GM03348 (cell line): ENCODE measurements at places on chromosomes 3 and 15.

DNA sequence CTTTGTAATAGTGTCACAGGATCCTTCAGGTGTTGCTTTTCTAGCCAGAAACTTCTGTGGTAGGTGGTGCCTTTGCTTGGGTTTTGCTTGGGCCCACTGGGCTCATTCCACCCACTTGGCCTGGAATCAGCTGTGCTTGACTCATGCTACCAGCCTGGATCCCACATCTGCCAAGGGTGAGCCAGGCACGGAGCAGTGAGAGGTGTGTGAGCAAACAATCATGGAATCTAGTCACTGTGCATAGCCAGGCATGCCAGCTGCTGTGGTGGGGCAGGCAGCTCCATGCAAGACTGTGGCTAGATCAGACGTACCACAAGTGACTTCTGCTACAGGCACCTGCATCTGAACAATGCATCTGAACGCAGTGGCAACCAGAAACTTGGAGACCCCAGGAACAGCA, 275.9 kb downstream of the UBE2E2 start:
- no peak for DNase-seq

DNA sequence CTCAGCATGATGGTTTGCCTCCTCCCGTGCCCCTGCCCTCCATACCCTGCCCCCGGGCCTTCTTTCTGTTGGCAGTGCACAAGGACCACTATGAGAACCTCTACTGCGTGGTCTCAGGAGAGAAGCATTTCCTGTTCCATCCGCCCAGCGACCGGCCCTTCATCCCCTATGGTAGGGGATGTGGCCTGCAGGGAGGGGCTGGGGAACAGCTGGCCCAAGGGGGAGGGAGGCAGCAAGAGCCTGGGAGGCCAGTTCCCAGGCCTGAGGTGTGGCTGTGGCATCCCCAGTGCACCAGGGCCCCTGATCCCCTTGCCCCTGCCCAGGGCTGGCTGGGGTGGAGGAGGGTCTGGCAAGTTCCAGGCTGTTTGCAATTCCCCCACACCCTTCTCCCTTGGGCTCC, 2.6 kb upstream of the PLA2G4B start:
- DNase-seq, result no peak

- DNase-seq, result no peak
These were observed 6.8 kb upstream of the SENP7 start for GRCh38 chr3:101519685-101520365.

- peak; percentile 93 for DNase-seq
These were observed at the start of gene OXTR for GRCh38 chr3:8769088-8769822. TSS of gene OXTR (minus strand) at chr3:8769613. CDS start at chr3:8768187, 1,426 bp downstream.

- DNase-seq, result no peak
These were observed 93.3 kb downstream of the SV2B start for GRCh38 chr15:91193378-91193720.

DNA sequence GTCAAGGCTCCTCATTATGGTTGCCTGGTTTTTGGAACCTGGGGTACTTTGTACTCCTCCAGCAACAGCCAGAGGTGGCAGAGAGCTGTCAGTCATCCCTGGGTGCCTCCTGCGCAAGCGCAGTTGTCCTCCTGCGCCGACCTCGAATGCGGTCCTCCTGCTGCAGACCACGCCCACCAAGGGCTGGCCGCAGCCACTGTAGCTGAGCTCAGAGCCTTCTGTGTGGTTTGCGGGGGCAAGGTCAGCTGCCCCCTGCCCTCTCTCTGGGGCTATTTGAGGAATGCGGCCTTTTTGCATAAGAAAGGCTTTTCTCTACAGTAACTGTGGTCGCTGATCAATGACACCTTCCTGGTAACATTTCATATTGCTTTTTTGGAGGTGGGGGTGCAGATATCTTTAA, 131.3 kb upstream of the SNRPN start:
- no peak for DNase-seq

GRCh38 chr15:68271854-68272471, 5.6 kb upstream of the FEM1B start:
- DNase-seq, result peak; percentile 70

DNA sequence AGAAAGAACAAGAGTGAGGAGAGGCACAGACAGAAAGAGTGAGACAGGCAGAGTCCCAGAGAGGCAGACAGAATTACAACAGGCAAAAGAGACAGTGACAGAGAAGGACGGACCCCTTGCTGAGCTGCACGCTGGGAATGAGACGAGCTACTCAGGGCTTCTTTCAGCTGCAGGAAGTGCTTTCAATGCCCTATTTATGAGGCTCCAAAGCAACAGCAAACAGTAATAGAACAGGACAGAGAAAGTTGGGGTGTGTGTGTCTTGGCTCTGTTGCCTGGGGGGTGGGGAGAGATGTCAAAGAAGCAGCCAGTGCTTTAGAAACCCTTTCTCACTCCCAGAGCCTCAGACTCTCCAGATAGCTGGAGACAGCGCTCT, 502 bp upstream of the TIMP4 start:
- no peak for DNase-seq

DNA sequence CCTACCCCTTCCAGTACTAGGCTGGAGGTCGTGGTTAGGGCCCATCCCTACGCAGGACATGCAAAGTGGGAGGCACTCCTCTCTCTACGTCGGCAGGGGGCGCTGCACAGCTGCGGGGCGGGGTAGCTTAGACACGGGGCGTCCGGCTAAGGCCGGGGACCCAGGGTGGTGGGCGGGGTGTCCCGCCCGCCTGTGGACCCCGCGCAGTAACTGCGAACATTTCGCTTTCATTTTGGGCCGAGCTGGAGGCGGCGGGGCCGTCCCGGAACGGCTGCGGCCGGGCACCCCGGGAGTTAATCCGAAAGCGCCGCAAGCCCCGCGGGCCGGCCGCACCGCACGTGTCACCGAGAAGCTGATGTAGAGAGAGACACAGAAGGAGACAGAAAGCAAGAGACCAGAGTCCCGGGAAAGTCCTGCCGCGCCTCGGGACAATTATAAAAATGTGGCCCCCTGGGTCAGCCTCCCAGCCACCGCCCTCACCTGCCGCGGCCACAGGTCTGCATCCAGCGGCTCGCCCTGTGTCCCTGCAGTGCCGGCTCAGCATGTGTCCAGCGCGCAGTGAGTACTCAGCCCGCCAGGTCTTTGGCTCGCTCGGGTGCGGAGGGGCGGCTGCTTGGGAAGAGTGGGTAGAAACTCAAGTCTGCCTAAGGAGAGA, at the start of gene IL12A:
Gene IL12A (plus strand): TSS at position 219 of the 655 bp plus-strand sequence.
- peak; percentile 92 for DNase-seq

DNA sequence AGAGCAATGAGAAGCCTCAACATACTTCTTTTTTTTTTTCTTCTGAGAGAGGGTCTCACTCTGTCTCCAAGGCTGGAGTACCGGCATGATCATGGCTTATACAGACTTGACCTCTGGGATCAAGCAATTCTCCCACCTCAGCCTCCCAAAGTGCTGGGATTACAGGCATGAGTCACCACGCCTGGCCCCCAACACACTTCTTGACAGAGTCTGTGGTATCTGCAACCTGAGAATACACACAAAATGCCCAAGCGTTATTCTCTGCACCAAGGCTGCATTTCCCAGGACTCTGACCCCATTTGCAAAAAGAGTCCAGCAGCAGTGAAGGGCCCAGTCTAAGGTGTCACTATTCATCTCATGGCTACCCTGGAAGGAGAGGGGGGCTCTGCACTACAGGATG, 42.7 kb upstream of the BLM start:
- no peak for DNase-seq

- DNase-seq, result no peak
These were observed 876.6 kb downstream of the TUSC7 start for GRCh38 chr3:117586161-117586560.

DNA sequence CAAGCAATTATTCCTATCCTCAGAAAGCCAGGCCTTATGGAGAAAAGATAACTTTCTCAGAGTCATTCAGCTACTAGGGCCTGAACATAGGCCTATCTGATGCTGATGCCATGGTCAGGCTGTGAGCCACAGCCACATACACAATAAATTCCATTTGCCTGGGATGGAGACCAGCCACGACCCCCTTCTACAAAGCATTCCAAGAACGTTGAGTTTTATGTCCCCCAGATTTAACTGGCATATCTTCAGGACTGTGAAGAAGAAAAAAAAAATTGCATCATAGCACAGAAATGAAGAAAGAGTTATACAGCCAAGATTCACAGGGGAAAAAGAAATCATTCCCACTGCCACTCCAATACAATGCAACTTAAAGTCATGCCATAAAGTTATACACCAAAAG, 100.0 kb downstream of the THBS1 start:
- DNase-seq, result peak; percentile 71

- no peak for DNase-seq
These were observed 34.5 kb upstream of the SKOR1 start for GRCh38 chr15:67790610-67791319.

DNA sequence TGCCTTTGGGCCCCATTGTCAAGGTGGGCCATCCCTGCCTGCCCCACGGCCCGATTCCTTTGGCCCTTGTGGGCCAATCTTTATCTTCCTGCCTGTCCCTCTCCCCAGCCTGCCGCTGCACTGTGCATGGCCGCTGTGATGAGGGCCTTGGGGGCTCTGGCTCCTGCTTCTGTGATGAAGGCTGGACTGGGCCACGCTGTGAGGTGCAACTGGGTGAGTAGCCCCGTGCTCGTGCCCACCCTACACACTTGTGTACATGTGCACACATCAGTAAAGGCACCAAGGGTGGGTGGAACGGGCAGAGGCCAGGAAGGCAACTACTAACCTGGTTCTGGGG, 12.2 kb downstream of the NT5DC2 start:
- no peak for DNase-seq

GRCh38 chr3:83601704-83602103, 1357.1 kb upstream of the CADM2 start:
- DNase-seq, result no peak

- DNase-seq, result no peak
These were observed 51.5 kb upstream of the CCDC174 start for GRCh38 chr3:14600075-14600474.

DNA sequence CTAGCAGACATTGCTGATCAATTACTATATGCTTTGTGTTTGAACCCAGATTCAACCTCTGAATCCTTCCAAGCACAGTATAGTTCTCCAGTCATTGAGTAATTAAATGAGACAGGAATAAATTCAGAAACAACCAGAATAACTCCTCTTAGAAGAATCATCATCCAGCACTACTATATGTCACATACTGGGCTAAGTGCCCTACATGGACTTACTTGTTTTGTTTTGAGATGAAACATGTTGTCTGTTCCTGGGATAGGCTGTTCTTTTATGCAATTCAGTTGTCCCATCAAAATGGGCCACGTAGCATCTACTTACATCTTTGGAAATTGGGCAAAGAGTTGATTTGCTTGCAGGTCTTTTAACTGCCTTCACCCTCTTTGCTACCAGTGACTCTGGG, 365.5 kb upstream of the SUCLG2 start:
- DNase-seq, result no peak

- DNase-seq, result no peak
These were observed 282.1 kb downstream of the VGLL3 start for GRCh38 chr3:86708893-86709292.

DNA sequence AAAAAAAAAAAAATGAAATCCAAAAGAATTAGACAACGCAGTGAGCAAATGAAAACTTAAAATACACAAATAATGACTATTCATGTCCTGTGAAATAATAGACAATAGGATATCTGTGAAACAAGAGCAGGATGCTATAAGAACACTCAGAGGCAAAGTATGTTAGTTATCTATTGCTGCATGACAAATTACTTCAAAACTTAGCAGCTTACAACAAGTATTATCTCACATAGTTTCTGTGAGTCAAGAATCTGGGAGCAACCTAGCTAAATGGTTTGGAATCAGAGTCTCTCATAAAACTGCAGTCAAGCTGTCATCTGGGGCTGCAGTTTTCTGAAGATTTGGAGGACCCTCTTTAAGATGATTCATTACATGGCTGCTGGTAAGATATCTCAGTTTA, 36.5 kb upstream of the ZMAT3 start:
- DNase-seq, result peak; percentile 56

DNA sequence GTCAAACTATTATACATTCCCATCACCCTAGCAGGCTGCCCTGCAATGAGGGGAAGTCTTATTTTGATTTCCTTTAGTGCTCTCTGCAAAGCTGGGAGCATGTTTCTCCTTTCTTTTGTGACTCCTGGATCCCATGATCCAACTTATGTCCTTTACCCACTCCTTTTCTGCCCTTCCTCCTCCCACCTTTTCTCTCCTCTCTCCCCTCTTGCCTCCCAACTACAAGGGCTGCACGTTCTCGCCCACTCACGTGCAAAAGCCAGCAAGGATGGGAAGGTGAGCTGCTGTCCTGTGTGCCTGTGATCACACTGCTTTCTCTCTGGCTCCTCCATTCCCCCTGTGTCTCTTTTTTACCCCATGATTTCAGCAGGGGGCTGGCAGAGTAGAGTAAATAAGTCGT, 6.1 kb downstream of the VIPR1 start:
- DNase-seq, result no peak

- no peak for DNase-seq
These were observed 92.0 kb upstream of the TSEN2 start for GRCh38 chr3:12392101-12392878.

DNA sequence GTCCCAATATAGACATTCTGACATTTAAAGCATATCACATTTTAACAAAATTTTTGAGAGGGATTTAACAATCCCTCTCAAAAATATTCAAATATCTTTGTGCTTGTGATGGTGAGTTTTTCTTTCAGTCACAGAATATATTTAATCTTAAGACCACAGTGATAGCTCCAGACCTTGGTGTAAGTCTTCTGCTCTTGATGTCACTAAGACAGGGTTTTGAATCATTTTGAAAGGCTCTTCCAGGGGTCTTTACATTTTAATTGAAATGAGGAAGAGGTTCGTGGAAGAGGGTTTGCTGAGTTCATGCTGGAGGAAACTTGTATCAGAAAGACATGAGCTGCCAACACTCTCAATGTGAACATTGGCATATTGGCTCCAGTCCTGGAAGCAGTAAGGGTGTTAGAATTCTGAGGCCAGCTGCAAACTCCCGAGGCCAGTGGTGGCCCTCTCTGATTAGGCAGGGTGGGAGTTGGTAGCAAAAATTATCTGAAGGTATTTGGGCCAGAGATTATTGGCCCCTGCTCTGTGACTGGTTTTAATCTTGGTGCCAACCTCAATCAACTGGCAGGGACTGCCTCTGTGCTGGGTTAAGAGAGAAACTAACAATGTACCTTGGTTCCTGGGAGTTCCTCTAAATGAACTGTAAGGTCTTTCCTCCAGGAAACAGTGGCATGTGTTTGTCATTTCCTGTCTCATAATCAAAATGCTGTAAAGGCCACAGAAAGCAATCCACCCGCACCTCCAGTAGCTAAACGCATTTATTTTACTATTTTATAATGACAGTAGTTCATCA, 5.3 kb downstream of the POU1F1 start:
- no peak for DNase-seq

GRCh38 chr15:68418611-68419161, 13.3 kb downstream of the ITGA11 start:
- no peak for DNase-seq

- no peak for DNase-seq
These were observed 279.7 kb upstream of the GOLGA6L4 start for GRCh38 chr15:83955806-83956265.

DNA sequence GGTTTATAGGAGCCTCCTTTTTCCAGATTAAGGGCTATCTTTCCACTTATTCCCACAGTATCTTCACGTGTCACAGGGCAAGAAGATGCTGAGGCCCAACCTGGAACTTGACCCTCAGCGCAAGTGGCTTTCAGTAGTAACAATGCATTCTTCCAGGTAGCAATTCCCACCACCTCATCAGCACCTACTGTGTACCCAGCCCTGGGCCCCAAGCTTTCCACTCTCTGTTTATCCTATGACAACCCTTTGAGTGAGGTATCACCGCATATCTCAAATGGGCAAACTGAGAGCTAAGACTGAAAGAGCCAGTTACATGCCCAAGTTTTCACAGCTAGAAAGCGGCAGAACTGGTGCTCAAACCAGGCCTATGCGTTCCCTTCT, 88.2 kb downstream of the CPN2 start:
- no peak for DNase-seq

GRCh38 chr3:11159421-11159904, 5.2 kb downstream of the HRH1 start:
- DNase-seq, result peak; percentile 75

- no peak for DNase-seq
These were observed 12.3 kb upstream of the NR1I2 start for GRCh38 chr3:119769394-119770149.
